DMS153 (cell line): ENCODE measurements at places on chromosomes 6 and 20.

GRCh38 chr6:23654745-23655144 is 471.3 kb upstream of the NRSN1 start:
- no peak for DNase-seq

DNA sequence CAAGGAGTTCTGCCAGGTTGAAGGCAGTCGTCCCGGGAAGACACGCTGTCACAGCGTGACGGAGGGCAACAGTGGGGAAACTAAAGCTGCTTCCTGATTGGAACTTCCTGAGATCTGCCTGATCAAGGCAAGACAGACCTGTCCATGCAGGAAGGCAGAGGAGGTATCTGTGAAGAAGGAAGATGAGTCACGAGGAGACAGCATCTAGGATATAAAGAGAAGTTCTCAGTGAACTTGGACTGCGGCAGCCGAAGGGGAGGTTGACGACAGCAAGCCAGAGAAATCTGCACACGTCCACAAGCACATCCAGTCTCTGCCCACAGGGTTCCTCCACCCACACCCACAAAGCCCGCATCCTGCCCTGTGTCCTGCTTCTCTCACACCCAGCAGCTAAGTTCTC is 38.6 kb downstream of the PREP start:
- no peak for DNase-seq

DNA sequence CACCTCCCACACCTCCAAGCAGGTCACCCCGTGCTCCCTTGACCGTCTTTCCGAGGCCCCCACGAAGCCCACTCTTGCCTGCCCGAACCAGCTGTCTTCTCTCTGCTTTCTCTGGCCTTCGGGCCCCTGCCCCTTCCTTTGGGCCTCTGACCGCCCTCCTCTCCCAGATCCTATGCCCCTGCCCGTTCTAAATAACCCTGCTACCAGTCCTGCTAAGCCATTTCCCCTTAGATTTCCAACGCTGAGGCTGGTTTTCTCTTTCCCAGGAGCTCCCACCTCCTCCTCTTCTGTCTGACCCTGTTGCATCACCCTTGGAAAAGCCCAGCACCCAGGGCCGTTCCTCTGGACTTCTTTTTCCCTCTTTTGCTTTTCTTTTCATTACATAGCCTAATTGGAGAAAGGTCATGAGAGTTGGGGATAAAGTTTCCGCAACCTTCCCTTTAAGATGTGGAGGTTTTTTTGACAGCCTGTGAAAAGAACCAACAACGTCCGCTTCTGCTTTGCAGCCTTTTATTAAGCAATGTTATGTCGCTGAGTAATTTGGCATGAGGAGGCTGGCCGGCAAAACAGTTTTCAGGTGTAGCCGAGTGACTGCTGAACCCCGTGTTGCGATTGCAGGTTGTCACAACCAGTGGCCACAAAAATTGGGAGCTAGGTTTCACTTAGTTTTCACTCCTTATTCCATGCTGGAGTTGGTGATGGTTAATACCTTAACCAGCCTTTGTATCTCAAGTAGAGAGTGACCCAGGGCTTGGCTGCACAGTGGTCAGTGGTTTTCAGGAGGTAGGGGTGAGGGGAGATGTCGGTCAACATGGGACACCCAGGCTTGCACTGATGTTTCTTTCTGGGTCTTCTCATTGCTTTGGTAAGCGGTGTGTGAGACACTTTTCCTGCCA is 970 bp downstream of the BLTP3A start:
- no peak for DNase-seq

- DNase-seq: peak; percentile 42
Measured at GRCh38 chr6:131694832-131695426, 6.3 kb downstream of the OR2A4 start.

- no peak for DNase-seq
Measured at GRCh38 chr6:157172231-157172701, 151.1 kb downstream of the TMEM242 start.

GRCh38 chr6:137944793-137945498 is 77.9 kb downstream of the TNFAIP3 start:
- no peak for DNase-seq

DNA sequence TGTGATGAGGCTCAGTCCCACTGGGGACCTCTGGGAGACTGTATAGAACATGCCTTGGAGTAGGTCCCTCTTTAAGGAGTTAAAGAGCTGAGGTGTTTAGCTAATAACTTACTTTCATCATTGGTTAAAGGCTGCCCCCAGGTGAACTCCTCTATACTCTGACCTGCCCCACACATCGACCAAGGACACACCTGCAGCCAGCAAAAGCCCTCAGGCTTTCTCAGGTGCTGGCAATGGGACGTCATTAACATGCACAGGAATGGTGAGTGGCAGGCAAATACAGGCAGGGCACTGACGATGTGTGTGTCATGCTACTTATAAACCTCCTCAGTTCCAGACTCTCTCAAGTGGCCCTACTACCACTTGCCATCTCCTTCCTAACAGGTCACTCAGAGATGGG is 366.4 kb downstream of the KIF16B start:
- no peak for DNase-seq

GRCh38 chr6:34055223-34055933 is 90.5 kb downstream of the GRM4 start:
- peak; percentile 66 for DNase-seq

- DNase-seq: no peak
Measured at GRCh38 chr6:136552054-136552453, 1.8 kb upstream of the MAP7 start.

DNA sequence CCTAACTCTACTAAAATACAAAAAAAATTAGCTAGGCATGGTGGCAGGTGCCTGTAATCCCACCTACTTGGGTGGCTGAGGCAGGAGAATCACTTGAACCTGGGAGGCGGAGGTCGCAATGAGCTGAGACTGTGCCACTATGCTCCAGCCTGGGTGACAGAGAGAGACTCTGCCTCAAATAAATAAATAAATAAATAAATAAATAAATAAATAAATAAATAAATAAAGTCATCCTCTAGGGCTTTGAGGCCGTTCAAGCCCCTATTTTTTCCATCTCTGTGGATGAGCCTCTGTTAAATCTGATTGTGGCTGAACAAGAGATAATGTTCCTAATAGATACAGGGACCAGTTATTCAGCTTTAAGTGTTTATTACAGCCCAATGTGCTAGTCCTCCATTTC is 31.8 kb upstream of the FAM110A start:
- DNase-seq: no peak

GRCh38 chr6:170000071-170000843 is 248.8 kb downstream of the ERMARD start:
- DNase-seq: no peak

- DNase-seq: no peak
Measured at GRCh38 chr6:113920663-113921267, 50.2 kb downstream of the HDAC2 start.

GRCh38 chr6:33505548-33506370 is 51.4 kb downstream of the ZBTB9 start:
- no peak for DNase-seq

GRCh38 chr6:88142297-88142668 is 23.9 kb downstream of the CNR1 start:
- no peak for DNase-seq

DNA sequence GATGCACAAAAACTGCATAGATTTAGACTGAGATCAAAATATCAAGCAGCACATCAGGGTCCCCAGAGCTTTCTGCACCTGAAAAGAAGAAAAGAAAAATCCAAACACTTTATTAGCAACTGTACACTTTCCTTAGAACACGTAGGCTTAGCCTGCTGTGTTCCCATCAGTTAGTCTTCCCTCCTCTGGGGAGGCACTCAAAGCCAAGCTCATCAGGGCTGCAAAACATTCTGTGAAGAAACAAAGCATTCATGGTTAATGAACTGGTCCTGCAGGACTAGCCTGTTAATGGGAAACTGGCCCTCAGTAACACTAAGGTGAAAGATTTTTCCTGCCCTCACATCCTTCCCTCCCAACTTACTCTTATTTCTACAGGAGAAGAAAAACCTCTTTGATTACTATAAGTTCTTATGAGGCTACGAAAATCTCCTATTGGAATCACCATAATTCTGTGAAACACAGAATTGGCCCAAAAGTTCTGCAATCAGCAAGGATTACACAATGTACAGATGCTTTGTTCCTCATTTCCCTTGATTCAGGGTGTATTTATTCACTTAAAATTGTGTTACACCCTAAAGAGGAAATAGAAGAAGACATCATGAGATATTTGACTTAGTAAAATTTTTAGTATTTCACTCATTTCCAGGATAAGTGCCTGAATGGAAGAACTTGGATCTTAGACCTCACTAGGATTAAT is 901.0 kb upstream of the MAP3K7 start:
- DNase-seq: no peak

DNA sequence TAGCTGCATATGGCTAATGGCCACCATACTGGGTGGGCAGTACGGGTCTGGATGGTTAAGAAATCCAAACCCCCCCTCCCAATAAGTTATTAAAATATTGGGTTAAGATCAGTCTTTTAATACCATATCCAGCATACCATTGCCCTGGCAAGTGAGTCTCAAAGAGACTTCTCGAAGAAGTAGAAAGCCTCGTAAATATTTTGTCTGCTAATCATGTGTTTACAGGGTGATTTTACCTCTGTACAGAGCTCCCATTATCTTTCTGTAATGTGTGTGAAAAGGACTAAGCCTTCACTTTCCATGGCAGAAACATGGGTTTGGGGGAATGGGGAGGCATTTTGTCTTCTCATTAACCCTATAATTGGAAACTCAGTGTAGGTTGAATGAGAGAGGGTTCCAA is 174.7 kb upstream of the LAMP5 start:
- no peak for DNase-seq

DNA sequence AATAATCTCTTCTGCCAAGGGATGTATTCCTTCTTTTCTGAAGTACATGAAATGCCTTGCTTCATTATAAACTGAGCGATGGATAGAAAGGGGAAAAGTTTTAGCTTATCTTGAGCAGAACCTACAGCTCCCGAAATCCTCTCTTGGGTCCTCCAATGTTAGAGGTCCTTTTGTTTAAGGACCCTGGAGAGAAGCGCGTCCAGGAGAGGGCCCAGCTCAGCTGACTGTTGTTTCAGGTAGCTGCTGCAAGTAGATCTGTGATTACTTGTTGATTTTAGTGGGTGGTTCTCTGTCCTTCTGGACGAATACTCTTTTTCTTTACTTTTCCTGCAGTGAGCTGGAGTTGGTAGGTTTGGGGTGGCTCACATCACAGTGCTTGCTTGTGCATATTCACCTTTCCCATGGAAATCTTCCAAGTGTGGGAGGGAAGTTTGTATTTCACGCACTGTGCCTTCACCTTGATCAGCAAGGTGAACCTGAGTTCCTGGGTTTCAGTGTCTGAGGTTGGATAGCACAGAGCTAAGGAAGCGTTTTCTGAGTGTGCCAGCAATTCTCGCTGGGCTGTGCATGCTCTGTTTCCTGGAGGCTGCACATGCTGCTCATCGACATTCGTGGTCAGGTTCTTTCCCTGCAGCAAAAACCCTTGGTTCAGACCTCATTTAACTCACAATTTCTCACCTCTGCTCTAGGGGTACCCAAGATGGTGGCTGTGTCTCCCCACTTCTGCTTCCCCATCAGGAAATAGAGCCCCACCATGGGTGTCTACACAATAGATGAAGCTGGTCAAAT is 176.3 kb downstream of the JARID2 start:
- no peak for DNase-seq

GRCh38 chr6:118889163-118889562 is 4.8 kb upstream of the ASF1A start:
- DNase-seq: no peak

DNA sequence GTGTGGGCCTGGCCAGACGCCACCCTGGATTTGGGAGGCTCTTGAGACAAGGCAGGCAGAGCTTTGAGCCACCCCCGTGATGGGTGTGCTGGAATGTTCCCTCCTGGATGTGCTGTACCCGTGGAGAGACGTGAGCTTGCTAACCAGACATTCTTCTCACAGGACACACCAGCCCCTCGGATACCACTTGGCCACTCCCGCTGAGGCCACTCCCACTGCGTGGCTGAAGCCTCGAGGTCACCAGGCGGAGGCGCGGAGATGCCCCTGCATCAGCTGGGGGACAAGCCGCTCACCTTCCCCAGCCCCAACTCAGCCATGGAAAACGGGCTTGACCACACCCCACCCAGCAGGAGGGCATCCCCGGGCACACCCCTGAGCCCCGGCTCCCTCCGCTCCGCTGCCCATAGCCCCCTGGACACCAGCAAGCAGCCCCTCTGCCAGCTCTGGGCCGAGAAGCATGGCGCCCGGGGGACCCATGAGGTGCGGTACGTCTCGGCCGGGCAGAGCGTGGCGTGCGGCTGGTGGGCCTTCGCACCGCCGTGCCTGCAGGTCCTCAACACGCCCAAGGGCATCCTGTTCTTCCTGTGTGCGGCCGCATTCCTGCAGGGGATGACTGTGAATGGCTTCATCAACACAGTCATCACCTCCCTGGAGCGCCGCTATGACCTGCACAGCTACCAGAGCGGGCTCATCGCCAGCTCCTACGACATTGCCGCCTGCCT is 14.1 kb downstream of the SLCO4A1 start:
- DNase-seq: no peak

DNA sequence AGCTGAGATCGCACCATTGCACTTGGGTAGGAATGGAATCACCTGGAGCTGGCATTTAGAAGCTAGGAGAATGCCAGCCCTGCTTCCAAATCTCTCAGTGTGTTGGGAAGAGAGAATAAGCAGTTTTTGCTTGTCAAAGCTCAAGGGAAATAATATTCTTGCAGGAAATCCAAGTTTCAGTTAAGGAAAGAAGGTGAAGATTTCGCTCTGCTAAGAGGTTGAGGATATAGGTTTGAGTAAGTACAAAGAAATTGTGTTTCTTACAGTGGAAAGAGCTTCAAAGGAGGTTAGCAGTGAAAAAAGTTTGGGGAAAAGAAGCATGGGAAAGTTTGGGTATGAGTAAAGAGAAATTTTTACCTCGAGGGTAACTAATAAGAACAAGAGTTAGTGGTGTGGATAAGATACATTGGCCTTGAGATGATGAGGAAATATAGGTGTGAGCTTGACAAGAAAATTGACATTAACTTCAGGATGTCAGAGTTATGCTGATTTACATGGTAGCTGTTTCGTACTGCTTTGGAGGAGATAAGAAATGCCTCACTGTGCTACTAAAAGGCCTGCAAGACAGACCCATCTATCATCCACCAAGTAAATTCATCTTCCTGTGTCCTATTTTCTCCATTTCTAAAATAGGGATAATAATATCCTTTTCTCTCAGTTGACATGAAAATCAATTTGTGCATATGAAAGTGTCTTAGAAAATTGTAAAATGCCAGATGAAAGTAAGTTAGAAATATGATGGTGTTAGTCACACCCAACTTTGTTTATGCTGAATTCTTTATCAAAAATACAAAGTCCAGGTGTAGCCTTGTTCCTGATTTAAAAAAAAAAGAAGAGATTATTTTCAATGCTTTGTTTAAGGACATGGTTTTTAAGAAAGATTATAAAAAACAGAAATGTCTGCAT is 12.8 kb upstream of the HINT3 start:
- no peak for DNase-seq

- peak; percentile 11 for DNase-seq
Measured at GRCh38 chr20:38113401-38114325, 51.4 kb downstream of the TGM2 start.

GRCh38 chr6:43436577-43437282 is 9.4 kb downstream of the ABCC10 start:
- DNase-seq: no peak

- no peak for DNase-seq
Measured at GRCh38 chr20:19620446-19620845, 137.6 kb upstream of the RIN2 start.

- DNase-seq: no peak
Measured at GRCh38 chr6:144053601-144054000, 41.8 kb downstream of the SF3B5 start.

GRCh38 chr6:53497905-53498304 is 47.0 kb downstream of the GCLC start:
- no peak for DNase-seq
